ENCODE measurements at places on chromosomes 12 and 14. TPM values are rescaled to one million over a fixed set of nuclear protein-coding genes. Genes with fewer than 3 reads are reported as not detected.

DNA sequence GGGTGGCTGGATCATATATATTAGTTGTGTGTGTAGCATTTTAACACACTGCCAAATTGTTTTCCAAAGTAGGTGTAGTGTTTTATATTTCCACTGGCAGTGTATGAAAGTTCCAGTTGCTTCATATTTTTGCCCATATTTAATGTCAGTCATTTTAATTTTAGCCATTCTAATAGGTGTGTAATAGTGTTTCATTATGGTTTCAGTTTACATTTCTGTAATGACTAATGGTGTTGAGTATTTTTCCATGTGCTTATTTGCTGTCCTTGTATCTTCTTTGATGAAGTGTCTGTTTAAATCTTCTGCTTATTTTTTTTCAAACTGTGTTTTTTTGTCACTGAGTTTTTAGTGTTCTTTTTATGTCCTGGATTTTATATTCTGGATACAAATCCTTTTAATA, 8.7 kb downstream of the TBC1D15 start:
- DNase-seq: no peak

GRCh38 chr12:110498984-110499706, 2.8 kb downstream of the VPS29 start:
- no peak for DNase-seq

Gene E2F7
- 0.30 TPM for total RNA-seq

Gene MANSC4
- total RNA-seq: not detected

DNA sequence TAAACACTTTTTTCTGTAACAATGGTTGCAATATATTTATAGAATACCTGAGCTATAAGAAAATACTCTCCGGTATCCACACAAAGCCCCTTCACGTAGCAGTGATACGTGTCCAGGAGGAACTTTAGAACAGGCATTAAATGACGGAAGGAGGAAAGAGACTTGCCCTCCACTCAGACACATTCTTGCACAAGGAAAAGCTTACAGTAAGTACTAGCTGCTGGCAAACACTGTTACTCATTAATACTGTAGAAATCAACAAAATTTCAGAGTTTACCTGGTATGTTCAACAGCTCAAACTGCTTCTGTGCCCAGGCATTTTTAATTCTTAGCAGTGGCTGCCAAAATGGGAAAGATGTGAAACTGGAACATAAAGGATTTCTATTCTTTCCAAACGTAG, 41.7 kb downstream of the PRKD1 start:
- DNase-seq: no peak

Gene RNASE2
- 2.2 TPM for total RNA-seq

DNA sequence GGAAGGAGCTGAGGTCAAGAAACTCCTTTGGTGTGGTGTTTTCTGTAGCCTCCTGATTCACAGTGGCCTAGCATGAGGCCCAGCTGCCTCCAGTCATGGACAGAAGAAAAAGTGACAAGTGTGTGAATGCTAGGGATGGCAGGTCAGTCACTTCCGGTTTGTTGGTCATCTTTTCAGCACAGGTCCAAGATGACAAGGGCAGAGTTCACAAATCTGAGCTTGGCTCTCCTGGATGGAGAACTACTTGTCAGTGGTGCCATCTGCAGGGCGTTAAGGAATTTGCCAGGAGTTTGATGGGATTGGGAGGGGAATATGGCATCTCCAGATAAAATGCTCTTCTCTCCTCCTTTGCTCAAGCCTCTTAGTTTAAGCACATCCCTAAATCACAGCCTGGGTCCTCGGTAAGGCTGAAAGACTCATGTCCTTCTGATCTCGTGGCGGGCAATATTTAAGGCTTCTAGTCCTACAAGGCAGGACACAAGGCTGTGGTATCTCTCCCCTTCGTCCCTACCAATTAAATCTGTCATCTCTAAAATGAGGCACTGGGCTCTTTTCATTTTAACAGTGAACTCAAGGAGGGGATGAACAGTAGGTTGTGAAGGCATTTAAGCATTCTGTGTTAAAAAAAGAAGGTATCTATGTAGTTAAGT, 10.0 kb downstream of the TUBA1B start:
- peak; percentile 22 for DNase-seq

GRCh38 chr14:49946320-49947141, 53.6 kb downstream of the ARF6 start:
- no peak for DNase-seq

DNA sequence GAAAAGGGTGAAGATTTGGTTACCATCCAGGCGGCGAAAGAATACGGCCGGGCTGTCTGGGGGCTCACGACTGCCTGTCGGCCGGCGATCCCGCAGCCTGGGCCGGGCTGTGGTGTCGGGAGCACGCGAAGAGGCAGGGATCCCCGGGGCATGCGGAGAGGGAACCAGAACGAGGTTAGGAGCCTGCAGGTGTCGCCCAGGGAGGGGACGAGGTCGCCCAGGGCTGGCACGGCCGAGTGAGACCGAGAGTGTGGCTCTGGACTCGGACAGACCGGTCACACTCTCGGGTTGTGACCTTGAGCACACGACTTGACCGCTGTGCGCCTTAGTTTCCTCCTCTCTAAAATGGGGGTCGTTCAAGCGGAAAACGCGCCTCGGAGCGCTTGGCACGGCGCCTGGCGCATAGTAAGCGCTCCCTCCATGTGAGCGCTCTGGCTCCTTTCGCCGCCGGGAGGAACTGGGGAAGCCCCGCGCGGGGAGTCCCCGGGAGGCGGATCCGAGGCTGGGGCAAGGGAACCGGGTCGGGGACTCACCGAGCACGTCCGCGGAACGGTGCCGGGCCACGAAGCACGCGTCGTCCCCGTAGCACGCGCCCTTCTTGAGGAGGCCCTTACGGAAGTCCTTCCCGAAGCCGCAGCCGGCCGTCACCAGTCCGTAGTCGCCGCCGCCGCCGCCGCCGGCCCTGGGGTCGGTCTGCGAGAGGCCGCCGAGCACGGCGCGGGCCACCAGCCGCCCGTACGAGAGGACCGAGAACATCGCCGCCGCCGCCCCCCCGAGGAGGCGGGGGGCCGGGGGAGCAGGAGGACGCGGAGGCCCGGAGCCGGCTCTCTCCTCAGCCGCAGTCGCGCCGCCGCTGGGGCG, 612 bp downstream of the PPTC7 start:
- peak; percentile 83 for DNase-seq

DNA sequence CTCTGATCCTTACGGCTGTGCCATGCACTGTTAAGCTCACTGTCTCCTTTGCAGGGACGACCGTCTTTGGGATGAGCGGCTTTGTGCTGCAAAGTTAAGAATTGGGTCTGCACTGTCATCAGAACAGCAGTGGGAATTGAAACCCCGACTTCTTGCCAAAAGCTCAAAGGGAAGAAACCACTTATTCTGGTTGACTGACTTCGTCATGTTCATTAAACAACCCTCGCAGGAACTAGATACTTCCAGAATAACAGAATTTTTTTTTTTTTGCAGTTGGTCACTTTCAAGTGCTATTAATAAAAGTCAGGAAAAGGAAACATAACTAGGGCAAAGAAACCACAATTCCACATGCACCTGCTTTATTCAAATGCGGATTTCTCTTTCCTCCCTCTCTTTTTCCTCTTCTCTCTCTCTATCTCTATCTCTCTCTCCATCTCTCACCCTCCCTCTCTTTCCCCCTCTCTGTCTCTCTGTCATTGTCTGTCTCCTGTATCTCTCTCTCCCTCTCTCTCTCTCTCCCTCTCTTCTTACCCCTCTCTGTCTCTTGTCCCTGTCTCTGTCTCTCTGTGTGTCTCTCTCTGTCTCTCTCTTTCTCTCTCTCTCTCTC, 12.3 kb upstream of the GLT1D1 start:
- DNase-seq: no peak

- no peak for DNase-seq
These were observed 1.0 kb downstream of the FGFR1OP2 start for GRCh38 chr12:26939192-26939832.

Gene PIWIL1
- total RNA-seq: not detected

DNA sequence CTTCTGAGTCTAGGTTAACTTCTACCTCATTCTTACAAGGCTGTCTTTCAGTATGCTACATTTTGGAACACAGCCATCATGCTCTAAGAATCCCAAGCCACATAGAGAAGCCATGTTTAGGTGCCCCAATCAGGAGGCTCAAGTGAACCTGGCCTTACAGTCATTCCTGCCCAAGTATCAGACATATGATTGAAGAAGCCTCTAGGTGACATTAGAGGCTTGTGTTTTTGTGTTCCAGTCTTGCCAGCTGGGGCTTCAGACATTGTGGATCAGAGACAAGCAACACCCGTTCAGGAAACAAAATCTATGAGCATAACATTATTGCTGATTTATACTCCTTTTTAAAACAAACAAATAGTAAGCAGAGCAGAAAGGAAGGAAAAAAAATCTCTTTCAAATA, 8.1 kb upstream of the SLC16A7 start:
- no peak for DNase-seq

DNA sequence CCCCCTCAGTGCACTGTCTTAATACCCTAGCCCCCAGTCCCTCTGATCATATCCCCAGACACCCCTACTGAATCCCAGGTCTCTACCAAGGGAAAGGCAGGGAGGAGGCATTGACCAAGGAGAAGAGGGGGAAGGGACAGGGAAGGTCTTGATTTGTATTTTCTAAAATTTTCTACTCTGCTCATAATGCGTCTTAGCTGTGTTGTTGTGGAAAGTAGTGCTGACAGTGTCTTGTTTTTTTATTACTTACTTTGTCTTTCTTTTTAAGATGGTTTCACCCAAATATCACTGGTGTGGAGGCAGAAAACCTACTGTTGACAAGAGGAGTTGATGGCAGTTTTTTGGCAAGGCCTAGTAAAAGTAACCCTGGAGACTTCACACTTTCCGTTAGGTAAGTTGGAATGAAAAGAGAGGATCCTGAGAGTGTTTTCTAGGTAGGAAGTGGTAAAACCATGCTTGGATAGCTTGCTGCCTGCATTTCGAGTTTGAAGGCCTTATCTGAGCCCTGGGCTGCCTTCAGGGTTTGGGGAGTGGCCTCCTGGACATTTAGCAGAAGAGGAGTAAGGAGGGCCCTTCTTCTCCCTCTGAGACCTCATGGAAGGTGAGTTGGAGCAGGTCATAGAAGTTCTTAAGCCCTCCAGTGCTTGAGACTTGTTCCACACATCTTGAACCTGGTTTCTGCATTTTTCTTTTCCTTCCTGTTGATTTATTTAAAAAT, 27.4 kb downstream of the PTPN11 start:
- no peak for DNase-seq

GRCh38 chr14:43168371-43168925, 1338.6 kb downstream of the FSCB start:
- DNase-seq: no peak

- no peak for DNase-seq
These were observed 6.9 kb downstream of the SMCO2 start for GRCh38 chr12:27453421-27453820.

- DNase-seq: no peak
These were observed 193.8 kb downstream of the CHST11 start for GRCh38 chr12:104650541-104650940.

Gene ACOT4
- total RNA-seq: 2.6 TPM

All from natural killer cell (primary cell).